GM04503 (cell line): ENCODE measurements at places on chromosomes 6 and 20.

DNA sequence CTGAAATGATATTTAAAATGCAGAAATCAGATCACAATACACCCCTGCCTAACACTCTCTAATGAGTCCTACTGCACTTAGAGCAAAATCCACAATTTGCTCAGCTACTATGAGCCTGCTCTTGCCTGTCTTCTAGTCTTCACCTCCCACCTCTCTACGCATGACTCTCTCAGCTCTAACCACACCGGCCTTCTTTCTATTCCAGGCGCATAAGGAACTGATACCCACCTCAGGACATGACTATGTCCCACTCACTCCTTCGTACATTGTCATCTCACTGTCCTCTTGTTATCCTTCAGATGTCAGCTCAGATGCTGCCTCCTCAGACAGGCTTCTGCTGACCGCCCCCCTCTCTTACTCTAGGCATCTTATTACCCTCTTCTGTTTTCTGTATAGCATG, 201.0 kb upstream of the FLRT3 start:
- no peak for DNase-seq

DNA sequence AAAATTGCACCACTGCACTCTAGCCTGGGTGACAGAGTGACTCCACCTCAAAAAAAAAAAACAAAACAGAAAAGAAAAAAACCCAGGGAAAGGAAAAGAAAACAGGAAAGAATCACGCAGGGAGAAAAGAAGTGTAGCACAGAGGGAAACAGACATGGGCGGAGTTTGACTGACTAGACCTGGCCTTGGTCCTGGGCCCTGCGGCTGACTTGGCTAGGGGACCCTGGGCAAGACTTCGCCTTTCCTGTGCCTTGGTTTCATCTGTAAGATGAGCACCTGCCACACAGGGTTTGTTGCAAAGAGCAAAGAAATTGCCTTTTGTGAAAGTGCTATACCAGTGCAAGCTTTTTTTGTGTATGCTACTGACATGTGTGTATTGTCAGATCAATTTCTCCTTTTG, 71.3 kb upstream of the KCNG1 start:
- no peak for DNase-seq

GRCh38 chr6:112821476-112821875, 474.3 kb downstream of the RFPL4B start:
- no peak for DNase-seq

- no peak for DNase-seq
Observed at GRCh38 chr6:4349931-4350330, 214.6 kb upstream of the ECI2 start.

DNA sequence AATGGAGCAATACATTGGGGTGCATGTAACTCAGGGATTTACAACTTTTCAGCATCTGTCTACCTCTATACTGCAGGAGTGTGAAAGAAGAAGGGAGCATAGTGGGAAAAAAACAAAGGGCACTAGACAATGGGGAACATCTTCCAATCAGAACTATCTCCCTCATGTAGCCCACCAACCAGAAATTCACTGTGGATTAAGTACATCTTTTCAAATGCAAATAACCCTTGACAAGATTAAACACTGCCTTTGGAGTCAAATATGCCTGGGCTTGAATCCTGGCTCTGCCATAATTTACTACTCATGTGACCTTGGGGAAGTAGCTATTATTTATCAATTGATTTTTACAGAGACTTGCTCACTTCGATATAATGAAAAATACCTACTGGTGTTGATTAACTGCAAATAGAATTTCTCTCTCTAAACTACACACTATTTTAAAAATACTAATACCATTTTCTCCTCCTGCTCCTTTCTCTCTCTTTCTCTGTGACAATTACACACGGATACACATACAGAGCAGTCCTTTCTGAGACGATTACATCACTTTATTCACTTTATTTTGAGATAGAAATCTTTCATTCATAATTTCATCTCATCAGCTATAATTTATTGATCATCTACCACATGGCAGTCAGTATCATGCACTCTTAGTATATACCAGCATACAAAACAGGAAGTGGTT, 783.7 kb downstream of the FRK start:
- no peak for DNase-seq
